ENCODE measurements at places on chromosomes 6 and 20.

GRCh38 chr6:106889692-106890091, 84.8 kb downstream of the CD24 start:
- no peak for DNase-seq

DNA sequence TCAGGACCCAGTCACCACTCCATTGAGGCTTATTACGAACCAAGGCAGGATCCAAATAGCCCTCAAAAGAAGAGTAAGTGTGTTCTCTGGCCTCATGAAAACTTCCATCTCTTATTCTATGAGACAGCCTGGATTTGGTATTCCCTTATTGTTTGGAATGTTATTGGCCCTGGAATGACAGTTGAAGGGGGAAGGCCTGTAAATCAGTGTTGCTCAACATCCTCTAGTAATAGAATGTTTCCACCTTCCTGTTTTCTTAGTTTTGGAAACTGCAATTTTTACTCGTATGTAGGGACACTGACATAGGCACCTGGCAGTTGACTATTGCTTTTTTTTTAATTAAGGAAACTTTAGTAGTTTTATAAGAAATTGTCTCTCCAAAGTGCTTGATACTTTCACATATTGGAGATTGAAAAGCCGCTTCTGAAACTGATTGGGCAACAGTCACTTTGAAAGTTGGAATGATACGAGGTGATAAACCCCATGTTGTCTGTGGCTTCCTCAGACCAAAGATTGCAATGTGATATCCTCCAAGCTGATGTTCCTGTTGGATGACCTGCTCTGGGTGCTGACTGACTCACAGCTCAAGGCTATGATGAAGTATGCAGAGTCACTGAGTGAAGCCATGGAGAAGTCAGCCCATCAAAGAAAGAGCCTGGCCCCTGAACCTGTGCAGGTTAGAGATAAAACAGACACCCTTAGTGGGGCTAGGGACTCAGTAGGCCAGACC, 43.1 kb downstream of the BLTP3A start:
- DNase-seq, result peak; percentile 28

DNA sequence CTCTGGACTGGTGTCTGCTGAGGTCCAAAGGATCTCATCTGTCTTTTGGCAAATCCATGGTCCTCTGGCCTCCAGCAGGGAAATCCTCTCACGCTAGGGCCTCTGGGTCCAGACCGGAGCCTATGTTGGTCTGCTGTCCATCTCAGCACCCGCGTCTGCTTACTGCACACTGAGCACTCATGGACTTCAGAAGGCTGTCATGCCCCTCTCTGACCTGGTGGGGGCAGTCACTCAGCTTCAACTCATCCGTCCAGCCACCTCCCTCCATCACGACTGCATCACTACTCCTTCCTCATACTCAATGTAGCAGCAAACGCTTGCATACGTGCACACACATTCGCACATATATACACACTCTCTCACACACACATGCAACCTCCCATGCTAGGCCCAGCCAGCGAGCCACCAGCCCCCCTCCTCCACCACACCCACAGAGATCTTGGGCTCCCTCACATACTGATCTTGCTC, 33.3 kb downstream of the GABRR2 start:
- DNase-seq, result peak; percentile 11

DNA sequence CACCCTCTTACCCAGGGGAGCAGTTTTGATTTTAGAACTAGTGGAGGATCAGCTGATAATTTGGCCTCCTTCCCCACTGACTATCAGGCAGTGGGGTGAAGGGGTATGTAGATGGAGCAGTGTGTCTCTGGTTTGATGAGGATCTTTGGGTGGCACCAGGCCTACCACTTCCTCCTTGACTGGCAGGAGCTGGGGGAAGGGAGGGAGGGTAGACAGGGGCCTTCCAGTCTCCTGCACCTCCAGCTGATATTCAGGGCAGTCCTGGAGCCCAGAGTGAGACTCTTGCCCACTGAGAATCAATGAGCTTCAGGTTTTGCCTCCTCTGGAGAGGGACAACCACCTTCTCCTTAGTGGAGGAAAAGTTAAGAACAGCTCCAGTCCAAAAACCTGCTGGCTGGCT, 3.2 kb downstream of the DEF6 start:
- no peak for DNase-seq

DNA sequence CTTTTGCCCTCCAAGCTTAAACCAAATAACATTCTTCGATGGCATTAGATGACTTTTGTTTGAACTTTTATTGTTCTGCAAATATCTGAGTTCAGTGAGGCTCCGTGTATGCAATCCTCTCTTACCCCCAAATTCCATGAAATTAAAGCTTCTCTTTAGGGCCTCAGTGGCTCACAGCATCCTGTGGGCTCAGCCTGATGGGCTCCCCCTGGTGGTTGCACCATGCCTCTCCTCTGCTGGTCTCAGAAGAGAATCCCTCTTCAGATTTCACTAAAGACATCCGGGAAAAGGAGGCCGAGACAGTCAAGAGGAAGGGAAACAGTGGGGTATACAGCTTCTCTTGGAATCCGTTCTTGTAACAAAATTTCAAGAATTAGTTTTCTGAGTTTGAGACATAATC, 331.6 kb upstream of the NT5E start:
- DNase-seq, result no peak

DNA sequence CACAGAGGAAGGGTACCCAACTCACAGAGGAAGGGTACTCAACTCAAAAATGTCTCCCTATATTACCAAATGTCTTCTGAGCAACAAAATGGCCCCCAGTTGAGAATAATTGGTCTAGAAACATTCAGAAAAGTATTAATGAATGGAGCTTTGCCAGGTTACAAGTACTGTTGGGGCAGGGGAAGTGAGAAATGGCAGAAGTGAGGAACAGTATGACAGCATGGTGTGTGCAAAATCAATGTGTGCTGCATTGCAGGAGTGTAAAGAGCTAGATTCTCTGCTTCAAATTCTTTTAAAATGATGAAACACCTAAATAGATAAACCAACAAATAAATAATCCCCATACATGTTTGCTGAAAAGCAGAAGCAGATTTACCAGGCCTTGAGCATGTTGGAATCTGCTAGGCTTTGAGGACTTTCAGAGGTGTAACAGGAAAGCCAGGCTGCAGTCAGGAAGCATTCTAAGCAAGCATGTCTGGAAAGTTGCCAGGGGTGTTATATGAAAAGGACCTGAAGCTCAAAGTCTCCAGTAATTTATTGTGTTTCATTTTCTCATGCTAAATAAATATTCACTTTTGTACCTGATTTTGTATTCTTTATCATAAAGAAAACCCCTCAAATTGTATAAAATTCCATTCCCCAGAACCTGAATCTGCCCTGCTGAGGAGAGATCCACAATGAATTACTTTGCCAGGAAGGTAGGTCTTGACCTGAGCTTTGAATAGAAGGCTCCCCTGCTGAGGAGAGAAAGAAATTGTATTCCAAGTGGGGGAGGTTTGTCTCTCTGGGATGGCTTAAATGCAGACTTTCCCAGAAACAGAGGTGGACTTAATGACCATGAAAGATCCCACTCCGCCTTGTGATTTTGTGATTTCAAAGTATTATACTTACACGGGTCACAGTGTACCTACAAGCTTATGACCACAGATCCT, 265.0 kb upstream of the MARCKS start:
- DNase-seq, result no peak

GRCh38 chr6:15243910-15244619, 1.8 kb upstream of the JARID2 start:
- no peak for DNase-seq

GRCh38 chr6:77124604-77125003, 338.7 kb downstream of the HTR1B start:
- no peak for DNase-seq
